ENCODE measurements at places on chromosomes 1 and 21.

DNA sequence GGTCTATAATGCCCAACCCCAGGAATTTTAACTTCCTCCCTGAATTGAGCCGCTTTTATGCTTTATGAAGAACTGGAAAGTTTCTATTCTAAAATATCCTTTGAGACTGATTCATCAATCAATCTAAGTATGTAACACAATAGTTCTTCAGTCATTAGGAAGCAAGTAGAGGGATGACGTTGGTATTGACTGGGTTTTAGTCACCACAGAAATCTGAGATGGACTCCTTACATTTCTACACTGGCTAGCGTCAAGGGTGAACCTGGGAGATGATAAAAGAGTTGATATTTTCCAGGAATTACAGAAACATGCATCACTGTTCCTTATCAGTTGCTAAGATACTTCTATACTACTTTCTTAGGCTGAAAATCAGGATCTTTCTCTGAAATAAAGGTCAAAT lies 308.0 kb downstream of the HMCN1 start:
- DNase-seq: no peak

GRCh38 chr1:32877211-32878110 lies 6.7 kb upstream of the FNDC5 start:
- no peak for DNase-seq

- DNase-seq: no peak
These were observed 9.2 kb upstream of the EPHA8 start for GRCh38 chr1:22553991-22554522.

GRCh38 chr1:222054416-222054815 lies 312.5 kb upstream of the DUSP10 start:
- no peak for DNase-seq

DNA sequence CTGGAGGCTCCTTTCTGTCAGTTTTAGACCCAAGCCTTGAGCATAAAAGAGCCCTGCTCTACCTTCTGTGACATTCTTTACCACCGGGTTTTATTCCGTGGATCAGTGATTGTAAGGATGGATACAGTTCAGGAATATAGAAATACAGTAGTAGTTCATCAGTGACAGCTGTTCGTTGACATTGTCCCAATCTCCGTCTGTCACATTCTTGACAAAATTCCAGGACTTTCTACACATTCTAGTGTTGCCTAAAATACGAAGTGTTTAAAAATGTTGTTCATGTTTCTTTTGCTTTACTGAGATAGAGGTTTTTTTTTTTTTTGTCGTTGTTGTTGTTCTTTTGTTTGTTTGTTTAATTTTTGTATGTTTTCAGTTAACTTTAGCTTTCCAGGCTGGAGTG lies 29.9 kb downstream of the MAP10 start:
- no peak for DNase-seq

DNA sequence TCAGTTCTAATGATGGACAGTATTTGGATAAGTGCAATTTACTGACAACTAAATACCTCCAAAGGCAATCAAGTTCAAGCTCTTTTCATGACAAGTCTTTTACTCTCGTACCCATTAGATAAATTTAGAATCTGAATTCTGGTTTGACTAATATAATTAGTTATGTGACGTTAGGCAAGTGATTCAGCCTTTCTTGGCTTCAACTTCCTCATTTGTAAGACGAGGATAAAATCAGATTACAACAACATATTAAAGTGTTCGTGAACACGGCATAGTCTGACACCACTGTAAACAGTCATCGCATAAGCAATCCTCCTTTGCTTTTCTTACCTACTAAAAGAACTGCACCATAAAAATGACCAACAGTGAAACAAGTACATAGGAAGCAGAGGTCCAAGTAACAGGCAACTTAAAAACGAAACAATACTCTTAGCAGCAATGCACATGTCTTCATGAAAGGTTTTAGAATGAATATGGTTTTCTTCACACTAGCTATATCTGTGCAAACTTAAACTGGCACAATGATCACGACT lies 25.7 kb downstream of the COA6 start:
- DNase-seq: no peak

- DNase-seq: no peak
These were observed 35.7 kb downstream of the KLHDC7A start for GRCh38 chr1:18516473-18516872.

DNA sequence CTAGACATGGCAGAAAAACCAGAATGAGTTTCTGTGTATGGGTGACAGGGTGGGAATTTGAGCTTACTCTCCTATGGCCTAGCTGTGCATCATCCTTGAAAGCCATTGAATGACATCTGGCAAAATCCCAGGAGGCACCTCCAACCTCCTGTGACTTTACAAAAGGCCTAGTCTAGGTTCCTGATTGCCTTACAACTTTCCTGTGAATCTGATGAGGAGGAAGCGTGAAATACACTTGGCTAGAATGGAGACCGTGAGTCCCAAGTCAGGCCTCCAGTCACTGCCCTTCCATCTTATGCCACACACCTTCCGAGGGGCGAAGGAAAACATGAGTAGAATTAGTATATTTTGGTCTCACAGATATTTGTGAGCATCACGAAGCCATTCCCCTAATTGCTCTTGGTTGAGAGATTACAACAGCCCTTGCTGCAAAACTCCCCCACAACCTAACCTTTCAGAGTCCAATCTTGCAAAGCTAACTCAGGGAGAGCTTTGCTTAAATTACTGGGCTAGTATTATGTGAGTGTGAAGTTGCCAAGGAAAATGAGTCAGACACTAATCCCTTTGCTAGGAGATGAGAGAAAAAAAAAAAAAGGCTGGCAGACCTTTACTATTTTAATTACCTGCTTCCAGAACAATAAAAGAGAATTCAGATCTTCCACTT lies 36.3 kb upstream of the PAXBP1 start:
- no peak for DNase-seq

DNA sequence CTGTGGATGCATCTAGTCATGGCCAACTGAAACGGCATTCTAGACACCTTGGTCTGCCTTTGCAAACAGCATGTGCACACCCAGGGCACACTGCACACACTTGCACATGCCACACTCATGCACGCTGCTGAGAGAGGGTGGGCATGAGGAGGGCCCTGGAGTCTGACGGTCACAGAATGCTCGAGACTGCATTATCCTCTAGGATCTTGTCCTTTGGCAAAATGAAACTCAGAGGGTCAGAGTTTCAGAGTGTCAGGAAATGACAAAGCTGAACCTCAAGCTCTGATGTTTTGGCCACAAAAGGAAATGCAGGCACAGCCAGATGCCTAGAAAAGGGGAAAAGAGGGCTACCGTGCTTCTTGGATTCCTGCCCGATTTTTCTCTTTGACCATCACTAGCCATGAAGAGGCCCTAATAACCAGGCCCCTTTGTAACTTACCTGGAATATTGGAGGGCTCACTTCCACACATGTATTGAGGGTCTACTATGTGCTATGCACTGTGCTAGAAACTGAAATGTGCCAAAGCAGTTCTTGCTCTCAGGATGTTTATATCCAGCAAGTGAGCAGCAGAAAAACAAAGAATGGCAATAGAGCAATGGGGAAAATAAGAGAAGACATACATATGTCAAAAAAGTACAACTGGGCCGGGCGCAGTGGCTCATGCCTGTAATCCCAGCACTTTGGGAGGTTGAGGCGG lies 65.4 kb downstream of the TOMM20 start:
- no peak for DNase-seq

DNA sequence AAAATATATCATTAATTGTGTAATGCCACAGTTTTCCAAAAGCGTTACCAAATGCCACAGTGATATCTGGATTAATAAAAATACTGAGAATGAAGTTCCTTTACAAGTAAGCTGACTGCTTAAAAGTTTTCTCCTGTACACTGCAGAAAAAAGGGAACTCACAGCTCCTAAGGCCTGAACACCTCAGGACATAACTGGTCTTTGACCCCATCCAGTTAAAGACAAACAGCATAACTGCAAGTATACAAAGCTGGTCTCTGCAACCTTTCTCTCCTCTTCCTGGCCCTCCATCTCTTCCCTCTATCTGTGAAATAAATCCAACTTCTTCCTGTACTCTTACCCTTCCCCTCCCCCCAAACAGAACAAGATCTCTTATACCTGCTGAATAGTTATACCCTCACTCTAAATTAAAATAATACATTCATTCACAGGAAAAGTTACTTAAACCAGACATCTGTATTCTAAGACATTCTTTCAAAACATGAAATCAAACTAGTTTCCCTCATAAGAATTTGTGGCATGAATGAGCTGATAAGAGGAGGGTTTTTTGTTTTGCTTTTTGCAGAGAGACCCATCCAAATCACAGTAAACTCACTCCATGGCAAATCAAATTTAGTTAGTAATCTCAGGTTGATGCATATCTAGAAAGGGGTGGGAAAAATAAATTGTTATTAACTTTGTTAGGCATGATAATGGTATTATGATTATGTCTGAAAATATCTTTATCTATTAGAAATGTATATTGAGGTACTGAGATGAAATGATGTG lies 2.9 kb downstream of the DIPK1A start:
- no peak for DNase-seq

- no peak for DNase-seq
These were observed 33.5 kb upstream of the UTS2 start for GRCh38 chr1:7886405-7886745.

- no peak for DNase-seq
These were observed 56.9 kb upstream of the LBR start for GRCh38 chr1:225484657-225485214.

DNA sequence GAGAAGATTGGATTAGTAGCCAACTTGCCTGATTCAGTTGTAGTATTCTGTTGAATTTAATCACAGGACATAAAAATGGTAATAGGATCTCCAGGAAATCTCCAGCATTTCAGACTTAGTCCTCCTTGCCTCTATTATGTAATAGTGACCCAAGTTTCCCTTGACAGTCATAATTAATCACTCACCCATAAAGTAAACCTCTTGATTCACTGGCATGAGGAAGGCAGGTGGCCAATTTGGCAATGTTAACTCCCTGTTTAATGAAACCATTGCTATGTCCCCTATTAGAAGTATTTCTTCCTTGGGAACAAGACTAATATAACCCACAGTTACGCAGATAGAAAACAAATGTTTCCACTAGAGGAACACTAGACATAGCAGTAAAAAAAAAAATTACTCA lies 604.8 kb upstream of the CXADR start:
- DNase-seq: no peak

DNA sequence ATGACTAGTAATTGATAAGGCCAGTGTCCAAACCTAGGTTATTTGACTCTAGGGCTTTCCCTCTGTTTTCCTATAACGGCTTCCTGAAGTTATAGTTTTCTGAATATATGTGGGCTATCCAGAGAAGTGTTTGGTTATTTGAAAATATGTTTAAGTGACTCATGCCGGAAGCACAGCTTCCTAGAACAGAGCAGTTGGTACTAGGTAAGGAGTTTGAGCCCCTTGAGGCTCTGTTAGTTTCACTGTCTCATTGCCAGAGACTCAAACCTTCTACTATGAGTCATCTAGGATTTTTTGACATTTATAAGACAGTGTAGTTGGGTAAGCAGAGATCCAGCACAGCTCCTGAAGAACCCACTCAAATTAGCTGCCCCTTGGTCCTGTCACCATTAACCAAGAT lies 27.1 kb upstream of the LEPR start:
- no peak for DNase-seq

DNA sequence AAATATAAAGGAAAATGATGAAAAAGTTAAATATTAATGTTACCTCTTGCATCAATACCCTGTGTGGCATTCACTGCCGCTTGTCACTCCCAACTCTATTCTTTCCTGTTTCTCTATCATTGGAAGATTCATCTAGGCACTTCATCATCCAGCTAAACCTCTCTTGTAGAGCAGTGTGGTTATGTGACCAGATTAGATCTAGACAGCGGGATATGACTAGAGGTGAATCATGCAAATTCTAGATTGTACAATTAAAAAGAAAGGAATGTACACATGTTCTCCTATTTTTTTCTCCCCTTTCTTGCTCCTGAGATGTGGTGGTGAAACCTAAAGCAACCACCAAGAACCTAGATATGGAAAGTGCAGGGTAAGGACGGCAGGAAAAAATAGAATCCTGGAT lies 174.1 kb downstream of the LBR start:
- DNase-seq: no peak

Measured in hypothalamus (tissue), 51 donors.